Activated CD4-positive, alpha-beta T cell treated with anti-CD3 and anti-CD28 coated beads, Interleukin-2, amount 10 ng/mL, durations not matched to agents 7 days and 5 days (primary cell): ENCODE measurements at places on chromosomes 5 and 9.

- DNase-seq = no peak
Measured at GRCh38 chr5:122170620-122171019, 41.3 kb downstream of the ZNF474 start.

DNA sequence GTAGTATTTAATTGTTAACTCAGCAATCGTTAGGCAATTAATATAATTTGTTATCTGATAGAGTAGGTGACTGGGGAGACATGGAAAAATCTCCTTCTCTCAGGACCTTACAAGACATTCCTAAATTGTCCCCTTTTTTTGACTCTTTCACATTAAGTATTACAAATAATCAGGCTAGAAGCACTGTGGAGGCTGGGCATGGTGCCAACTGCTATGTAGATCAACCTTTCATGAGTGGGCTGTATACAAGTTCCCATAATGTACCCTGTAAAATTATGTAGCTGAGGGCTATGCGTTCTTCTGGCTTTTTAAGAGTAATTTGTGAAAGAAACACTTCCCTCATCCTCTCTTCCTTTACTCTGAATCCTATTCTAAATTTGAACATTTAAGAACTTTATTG lies 140.2 kb downstream of the NFIB start:
- no peak for DNase-seq

- DNase-seq = no peak
Measured at GRCh38 chr5:112221128-112221527, 197.9 kb downstream of the EPB41L4A start.

DNA sequence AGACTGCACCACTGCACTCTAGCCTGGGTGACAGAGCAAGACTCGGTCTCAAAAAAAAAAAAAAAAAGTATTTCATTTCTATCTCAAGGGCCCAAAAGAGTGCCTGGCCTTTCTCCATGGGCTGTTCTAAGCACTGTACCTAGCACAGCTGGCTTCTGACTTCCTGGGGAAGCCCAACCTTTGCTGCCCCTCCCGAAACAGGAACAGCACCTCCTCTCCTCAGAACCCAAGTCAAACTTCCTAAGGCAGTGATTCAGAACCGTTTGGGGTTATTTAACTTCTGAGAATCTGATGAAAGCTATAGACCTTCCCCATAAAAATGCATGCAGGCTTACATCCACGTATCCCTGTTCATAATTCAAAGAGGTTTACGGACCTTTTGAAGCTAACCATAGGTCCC lies 57.8 kb downstream of the NRG2 start:
- no peak for DNase-seq

- no peak for DNase-seq
Measured at GRCh38 chr5:72107901-72108201, 576 bp downstream of the MAP1B start.

- no peak for DNase-seq
Measured at GRCh38 chr5:129171194-129171944, 76.8 kb downstream of the ISOC1 start.

DNA sequence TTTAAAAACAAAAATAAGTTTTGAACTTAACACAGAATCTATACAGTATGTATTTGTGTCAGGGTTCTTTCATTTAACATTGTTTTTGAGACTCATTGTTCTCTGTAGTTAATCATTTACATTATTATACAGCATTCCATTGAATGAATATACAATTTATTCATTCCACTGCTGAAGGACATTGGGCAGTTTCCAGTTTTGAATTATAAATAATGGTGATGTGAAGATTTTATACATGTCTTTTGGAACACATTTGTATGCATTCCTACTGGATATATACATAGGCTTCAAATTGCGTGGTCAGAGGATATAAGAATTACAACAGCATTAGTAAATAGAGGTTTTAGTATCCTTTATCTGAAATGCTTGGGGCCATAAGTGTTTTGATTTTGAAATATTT lies 72.0 kb downstream of the CEP120 start:
- no peak for DNase-seq
